NCI-H446 (cell line): ENCODE measurements at places on chromosomes 3 and 15.

DNA sequence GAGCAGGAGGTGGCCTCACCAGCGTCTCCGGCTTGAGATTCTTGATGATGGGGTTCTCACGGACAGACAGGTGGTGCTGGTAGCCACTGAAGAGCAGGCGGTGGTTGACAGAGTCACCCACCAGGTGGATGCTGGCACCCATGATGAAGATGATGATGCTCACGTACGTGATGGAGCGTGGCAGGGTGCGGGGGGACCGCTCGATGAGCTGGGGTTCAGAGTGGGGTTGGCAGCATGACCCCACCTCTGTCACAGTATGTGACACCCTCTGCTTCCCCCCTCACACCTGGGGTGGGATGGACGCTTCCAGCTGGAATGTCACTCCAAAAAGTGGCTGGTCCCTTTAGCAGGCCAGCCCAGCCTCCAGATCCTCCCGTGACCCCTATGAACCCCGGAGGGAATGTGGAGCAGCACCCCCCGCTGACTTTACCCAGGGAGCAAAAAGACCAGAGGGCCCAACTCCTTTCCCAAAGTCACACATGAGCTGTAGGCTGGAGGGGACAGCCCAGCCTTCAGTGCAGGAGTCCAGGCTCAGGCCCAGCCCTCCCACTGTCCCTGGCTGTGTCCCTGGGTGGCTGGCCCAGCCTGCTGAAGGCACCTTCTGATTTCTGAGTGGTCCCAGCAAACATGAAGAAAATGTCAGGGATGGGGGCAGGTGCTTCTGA is 6.7 kb upstream of the CALML4 start:
- DNase-seq = no peak

- no peak for DNase-seq
Measured at GRCh38 chr3:191238321-191238817, 39.3 kb downstream of the OSTN start.

DNA sequence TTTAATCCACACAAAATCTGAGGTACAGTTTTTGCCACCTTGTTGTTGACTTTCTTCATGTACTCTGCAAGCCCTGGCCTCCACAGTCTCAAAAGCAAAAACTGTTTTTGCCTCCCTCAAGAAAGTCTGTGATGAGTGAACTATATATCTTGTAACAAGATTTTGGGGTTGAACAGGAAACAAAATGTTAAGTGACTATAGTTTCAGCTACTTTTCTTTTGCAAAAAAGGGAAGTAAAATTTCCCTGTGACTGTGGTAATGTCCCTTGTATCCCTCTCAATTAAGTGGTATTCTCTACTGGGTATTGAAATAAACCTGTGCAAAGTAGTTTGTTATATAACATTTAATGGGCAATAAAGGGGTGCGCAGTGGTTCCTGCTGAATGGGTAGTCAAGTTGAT is 21.3 kb upstream of the SCAANT1 start:
- no peak for DNase-seq

- DNase-seq = no peak
Measured at GRCh38 chr3:120144267-120144666, 50.0 kb upstream of the GSK3B start.

DNA sequence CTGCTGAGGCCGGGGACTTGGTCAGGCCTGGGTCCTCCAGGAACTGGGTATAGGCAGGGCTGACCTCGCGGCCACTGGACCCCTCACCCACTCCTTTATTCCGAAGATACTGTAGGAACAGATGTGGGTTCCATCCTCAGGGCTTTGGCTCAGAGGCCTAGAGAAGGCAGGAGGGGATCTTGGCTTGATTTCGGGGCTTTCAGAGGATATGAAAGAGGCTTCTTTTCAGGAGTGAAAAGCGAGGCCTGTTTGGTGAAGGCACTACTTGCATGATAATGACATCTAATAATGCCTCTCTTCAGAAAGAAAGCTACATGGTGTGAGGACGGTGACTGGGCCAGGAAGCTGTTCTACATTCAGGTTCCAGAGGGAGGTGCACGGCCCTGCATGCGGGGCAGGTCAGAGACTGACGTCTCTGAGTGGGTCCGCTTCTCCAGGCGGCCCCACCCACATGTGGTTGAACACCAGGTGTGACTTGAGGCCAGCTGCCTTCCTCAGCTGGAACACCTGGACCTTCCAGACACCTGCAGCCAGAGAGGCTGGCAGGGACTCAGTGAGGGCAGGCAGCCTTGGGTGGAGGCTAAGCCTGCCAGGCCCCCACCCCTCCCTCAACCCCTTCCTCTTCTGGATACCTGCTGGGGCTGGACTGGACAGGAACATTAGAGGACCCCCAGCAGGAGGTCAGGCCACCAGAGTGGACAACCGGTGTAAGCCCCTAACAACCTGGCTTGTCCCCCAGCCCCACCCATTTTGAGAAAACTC is 31.1 kb upstream of the HHATL start:
- DNase-seq = no peak

DNA sequence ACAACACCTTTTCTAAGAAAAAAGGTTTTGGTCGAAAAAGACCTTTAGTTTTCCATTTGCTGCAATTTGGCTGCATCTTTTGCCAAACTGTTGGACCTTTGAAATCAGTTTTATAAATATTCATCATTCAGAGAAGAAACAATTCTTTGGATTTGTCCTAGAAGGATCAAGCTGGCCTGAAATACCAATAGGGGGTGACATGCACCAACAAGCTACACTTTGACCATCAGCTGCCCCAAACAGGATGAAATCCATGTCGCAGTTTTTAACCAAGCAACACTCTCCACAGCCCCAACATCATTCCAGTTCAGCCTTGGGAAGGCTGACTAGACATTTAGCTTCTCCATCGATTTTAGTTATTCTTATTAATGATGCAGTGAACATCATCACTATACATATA is 9.8 kb downstream of the RPL15 start:
- DNase-seq = no peak

- DNase-seq = no peak
Measured at GRCh38 chr3:29137601-29138000, 143.3 kb upstream of the RBMS3 start.

DNA sequence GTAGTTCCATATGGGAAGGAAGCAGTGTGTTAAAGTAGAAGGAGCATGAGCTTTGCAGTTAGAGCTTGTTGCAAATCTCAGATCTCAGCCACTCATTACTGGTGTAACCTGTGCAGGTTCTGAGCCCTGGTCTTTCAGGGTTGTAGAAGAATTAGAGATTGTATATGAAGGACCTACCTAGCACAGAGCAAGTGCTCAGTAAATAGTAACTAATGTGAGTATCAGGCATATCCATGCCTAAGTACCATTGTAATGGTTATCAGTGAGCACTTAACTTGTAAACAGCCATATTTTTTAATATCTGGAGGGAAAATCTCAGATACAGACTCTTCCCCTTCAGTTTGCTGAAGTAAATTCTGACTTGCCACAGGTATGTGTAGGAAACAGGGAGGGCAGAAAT is 59.3 kb downstream of the MAP6D1 start:
- DNase-seq = no peak

- DNase-seq = no peak
Measured at GRCh38 chr3:146195030-146195429, 34.0 kb upstream of the PLOD2 start.

DNA sequence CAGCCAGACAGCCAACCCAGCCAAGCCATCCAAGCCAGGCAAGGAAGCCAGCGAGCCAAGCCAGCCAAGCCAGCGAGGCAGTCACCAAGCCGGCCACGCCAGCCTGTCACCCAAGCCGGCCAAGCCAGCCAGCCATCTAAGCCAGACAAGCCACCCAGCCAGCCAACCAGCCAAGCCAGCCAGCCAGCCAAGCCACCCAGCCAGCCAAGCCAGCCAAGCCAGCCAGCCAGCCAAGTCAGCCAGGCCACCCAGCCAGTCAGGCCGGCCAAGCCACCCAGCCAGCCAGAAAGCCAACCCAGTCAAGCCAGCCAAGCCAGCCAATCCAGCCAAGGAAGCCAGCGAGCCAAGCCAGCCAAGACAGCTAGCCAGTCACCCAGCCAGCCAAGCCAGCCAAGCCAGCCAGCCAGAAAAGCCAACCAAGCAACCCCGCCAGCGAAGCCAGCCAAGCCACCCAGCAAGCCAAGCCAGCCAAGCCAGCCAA is 201.2 kb downstream of the GOLGA6L6 start:
- DNase-seq = no peak

DNA sequence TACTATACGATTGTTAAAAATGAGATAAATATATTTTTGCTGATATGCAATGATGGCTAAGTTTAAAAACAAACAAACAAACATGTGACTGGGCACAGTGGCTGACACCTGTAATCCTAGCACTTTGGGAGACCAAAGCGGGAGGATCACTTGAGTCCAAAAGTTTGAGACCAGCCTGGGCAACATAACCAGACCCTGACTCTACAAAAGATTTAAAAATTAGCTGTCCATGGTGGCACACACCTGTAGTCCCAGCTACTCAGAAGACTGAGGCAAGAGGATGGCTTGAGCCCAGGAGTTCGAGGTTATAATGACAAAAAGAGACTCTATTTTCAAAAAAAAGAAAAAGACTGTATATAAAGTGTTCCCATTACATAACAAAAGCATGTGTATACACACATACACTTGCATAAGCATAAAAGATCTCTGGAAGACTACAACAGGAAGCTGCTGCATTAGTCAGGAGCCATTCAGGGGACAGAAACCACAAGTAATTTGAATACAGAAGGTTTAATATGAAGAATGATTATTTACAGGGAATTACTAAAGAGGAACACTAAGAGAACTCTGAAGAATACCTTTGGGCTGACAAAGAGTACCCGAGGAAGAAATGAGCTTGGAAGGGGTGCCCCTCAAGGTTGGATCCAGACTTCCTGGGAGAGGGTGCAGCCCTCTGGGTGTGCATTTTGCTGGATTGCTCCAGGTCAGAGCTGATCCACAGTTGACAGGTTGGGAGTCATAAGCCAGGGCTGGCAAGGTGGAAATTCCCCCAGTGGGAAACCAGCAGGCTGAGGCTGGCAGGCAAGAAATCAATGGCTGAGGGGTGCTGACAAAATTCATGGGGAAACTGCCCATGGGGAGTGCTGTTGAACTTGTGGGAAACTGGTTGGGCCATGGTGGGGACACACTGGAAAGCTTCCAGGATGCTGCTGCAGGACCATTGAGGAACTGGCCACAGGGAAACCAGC is 9.3 kb upstream of the TM4SF18 start:
- DNase-seq = no peak

DNA sequence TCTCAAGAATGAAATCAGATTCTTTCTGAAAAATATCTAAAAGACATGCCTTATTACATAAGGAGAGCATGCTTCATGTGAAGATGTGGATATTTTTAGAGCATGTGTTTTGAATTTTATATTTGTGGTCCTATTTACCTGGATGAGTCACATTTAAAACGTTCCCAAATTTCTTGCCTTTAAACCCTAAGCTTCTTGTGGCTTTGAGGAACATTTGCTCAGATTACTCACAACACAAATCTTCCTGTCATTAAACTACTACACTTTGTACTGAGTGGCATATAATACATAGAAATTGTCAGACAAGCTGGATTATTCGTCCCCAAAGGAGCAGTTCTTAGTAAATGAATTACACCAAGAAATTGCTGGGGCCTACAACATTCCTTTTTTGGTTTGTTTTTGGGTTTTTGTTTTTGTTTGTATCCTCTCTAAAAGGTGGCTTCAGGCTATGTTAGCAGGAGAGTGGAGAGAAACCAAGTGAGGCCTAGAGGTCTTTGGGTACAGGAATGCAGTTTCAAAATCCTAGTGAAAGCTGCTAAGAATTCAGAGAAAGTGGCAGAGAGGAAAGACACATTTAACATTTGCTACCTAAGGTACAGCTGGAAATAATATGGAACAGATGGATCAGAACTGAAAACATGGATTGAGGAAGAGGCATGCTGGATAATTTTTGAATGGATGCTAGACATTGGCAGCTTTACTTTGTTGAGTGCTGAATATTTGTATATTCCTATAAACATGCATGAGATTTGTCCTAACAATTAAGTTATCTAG is 128.1 kb downstream of the RPL22L1 start:
- no peak for DNase-seq

DNA sequence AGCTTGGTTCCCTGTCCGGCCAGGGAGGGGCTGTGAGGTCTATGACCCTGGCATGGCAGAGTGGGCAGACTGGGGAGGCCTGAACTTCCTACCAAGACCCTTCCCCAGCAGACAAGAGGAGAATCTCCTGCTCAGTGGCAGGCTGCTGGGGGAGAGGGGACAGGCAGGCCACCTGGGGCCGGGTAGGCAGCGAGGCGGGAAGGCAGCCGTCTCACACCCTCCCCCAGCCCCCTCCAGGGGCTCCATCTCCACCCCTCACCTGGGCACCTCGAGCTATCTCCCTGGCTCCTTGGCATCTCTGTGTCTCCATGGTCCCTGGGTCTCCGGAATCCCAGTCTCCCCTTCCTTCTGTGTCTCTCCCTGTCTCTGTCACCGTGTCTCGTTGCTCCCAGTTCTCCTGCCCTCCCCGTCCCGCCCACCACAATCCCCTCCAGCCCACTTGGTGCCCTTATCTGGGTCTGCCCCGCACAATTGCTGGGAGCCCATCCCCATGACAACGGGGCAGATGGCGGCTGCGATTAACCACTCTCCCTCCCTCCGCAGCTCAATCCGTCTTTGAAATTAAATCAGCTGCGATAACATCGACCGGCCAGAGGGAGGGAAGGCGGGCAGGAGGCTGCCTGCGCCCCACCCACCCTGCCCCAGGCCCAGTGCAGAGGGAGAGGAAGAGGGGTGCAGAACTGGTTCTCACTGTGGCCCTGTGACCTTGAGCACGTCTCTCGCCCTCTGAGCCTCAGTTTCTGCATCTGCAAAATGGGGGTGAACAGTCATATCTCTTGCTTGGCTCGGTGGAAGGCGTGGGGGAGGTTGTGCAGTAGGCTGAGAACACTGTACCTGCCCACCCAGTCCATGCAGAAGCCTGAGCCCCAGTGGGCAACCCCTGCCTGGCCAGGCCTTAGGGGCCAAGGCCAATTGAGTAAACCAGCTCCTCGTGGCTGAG is 9.6 kb downstream of the DNAJB8 start:
- no peak for DNase-seq

DNA sequence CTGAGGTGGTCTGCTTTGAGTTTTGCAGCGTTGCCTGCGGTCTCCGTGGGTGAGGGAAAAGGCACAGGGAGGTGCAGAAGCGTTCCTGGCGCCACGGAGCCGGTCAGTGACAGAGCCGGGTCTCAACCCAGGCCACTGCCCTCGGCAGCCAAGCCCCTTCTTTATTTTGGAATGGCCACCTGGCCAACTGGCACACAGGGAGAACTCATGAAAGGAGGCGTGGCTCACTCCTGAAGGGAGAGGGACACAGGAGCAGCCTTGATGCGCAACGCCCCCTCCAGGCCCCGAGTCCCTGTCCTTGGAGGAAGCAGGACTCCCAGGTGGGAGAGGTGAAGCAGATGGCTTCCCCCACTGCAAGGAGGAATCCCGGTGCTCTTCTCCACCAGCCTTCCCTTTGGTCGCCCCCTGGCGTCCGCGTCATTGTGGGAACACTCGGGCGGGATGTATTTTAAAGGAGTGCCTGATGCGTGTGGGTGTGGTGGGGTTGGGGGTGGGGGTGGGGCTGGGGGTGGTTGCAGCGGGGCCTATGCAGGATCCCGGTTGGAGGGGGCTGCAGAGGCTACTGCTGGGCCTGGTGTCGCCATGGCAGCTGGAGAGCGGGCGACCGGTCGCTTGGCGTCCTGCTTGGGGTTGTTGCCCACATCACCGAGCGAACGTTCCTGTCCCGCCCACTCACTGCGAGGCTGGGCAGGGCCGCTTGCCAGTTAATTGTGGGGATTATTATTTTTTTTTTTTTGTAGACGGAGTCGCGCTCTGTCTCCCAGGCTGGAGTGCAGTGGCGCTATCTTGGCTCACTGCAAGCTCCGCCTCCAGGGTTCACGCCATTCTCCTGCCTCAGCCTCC is 32.6 kb downstream of the APBA2 start:
- DNase-seq = no peak
